ENCODE measurements at places on chromosomes 7 and 10.

DNA sequence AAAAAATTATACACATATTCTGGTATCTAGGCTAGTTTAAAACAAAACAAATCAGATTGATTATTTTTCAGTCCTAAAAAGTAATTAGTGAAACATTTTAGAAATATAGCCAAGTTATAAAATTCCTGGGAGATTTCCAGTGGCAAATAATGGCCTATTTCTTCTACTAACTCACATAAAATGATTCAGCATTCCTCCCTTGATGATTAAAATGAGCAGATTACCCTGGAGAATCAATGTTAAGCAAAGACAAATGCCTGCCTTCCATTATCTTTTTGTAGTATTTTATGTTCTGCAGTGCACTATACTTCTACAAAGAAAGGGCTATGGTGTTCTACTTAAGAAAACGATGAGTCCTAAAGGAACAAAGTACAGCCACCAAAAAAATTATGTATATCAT is 53.6 kb downstream of the PARD3 start:
- no peak for DNase-seq

DNA sequence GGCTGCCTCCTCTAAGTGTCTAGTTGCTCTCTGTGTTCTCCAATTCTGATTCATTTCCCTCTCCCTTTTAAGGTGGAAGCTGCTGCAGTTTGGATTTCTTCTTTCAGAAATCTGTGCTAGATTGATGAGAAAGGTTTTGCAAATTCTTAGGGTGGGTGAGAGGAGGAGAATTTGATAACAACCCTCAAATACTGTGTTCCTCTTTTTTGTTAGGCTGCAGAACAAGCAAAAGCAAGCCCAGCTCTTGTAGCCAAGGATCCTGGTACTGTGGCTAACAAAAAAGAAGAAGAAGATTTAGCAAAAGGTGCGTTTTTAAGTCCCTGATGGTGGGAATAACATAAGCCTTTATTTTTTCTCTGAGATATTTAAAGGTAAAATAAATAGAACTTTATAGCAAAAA is 49.1 kb downstream of the STAM start:
- no peak for DNase-seq

GRCh38 chr10:88115968-88116367 is 252.5 kb downstream of the PTEN start:
- no peak for DNase-seq

DNA sequence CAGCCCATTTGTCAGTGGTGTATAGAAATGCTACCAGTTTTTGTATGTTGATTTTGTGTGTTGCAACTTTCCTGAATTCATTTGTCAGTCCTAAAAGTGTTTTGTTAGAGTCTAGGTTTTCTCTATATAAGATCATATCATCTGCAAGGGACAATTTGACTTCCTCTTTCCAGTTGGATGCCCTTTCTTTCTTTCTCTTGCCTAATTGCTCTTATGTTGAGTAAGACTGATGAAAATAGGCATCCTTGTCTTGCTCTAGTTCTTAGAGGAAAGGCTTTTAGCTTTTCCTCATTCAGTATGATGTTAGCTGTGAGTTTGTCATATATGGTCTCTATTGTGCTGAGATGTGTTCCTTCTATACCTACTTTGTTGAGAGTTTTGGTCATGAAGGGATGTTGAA is 161.7 kb upstream of the TPK1 start:
- no peak for DNase-seq

GRCh38 chr7:154899862-154900261 is 103.1 kb downstream of the PAXIP1 start:
- no peak for DNase-seq

- no peak for DNase-seq
Observed at GRCh38 chr10:86234541-86235270, 131.9 kb downstream of the GRID1 start.

DNA sequence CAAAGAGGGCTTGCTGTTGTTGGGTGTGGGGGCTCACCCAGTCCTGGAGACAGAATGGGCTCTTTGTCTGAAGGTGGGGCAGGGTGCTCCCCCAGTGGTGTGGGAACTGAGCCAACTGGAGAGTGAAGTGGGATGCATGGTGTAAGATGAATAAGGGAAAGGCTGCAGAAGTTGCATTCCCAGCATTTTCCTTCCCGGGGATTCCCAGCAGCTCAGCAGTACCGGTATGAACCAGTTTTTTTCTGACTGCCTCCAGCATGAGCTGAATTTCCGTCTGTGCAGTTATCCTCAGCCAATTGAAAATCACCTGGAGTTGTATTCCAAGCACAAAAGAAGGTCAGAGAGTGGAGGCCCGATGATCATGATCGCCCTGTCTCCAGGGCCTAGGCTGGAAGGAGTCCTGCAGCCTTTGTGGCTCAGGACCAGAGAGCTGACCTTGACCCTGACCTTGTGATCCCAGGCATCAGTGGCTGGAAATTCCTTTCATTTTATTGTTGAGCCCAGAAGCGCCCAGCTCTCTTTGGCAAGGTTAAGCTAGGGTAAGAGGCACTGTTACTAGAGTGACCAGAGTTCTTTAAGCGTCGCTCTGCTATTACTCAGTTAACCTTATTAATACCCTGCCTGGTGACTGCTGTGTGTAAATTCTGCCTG is 33.4 kb downstream of the OGDH start:
- DNase-seq, result no peak

DNA sequence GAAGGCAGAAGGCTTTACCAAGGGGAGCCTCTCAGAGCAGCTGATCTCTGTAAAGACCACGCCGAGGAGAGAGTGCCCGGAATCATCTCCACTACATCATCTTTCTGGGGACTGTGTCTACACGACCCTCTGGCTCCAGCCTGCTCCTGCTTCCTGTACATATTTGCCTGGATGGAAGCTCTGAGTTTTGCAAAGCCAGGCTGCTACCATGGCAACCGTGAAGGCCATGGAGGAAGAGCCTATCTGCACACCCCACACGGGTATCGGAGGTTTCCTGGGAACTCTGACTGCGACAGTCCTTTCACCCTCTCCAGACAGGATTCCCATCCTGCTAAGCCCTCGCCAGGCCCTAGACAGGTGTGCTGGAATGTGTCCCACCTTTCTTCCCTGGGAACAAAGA is 83.4 kb upstream of the TNRC18 start:
- no peak for DNase-seq

DNA sequence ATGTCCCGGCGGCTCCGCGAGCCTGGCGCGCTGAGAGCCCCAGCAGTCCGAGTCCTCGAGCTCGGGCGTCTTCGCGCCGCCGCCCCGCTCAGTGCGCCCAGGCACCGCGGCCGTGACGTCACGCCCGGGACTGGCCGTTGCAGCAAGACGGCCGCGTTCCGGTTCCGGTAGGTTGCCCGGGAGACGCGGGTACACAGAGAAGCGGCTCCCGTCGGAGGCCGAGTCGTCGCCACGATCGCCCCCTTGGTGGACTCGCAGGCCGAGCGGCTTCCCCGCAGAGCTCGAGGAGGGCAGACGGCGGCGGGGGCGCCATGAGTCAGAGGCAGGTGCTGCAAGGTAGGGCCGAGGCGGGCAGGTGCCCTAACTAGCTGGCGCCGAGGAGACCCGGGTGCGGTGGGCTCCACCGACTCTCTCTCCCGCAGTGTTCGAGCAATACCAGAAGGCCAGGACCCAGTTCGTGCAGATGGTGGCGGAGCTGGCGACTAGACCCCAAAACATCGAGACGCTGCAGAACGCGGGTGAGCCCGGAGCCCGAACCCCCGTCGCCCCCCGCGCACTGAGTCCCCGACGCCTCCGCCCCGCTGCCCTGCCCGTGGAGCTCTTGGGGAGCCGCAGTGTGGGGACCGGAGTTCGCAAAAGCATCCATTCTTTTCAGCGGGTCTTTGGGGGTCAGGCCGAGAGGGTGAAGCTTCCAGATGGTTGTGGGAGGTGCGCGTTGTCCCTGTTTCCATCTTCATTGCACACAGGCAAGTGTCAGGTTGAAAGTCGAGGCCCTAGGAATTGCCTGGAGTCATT is at the start of gene SPAG6:
SPAG6 (plus strand) TSS at position 196 of the 795 bp plus-strand sequence; CDS start at position 312, 116 bp downstream.
- no peak for DNase-seq

DNA sequence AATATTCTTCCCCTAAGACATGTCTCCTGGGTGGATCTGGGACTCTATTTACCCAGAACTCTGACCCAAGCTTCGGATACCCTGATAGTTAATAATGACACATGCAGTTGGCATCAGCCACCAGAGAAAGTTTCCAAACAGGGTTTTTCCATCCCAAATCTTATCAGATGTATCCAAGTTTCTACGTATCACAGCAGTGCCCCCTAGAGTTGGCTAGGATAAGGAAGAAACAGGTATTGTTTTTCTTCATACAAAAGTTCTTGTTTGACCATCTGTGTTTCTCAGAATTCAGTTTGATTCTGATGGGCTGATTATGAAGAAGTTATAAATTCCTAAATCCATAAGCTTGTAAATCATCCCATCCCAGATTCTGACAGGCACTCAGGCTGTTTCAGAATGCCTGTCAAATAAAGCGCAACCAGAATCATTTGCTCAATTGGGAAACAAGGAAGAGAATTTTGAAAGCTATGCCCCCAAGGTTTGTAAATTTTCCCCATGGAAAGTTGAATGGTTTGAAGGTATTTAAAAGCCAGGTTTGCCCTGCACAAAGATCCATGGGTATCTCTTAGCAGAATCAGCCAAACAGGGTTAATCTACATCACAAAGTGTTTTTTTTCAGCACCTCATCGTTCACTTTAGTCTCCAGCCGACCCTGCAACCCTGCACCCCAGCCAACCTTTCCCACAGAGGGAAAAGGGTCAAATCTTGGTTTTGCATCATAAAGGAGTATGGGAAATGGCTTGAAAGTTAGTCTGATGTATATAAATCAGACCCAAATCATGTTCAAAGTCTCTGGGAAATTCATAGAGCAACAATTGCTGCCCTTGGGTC is 47.4 kb downstream of the NRAP start:
- DNase-seq, result no peak
